ENCODE measurements at places on chromosomes 11 and 22.
A peak's percentile ranks its signal among the peaks of the same experiment; 100 is the strongest.

DNA sequence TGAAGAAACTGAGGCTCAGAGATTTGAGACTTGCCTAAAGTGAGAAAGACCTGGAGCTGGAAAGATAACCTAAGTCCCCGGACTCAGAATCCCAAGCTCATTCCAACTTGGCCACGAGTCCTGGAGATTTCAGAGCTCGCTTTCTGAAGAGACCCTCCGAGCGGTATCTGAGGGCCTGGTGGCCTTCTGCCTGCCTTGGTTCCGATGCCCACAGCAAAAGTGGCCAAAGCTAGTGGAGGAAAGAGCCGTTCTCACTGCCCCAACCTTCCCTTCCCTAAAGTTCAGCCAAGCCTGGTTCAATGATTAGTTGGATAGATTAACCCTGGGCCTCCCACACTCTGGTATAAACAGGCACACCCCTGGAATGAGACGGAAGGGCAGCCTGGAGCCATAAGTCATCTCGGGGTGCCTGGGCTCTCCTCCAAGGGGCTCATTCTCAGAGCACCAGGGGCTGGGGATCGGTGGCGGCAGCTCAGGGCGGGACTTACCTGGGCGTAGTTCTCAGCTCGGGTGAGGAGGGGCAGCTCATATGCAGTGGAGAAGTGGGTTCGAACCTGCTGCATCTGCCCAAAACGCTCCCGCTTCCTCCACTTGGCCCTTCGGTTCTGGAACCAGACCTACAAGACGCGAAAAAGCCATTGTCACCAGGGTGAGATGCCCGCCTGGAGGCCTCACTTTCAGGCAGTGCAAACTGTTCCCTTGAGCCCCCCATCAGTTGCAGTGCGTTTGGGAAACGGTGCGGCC is 42.8 kb downstream of the ALX4 start:
- no peak for DNase-seq

GRCh38 chr11:78216021-78216420 is 27.3 kb downstream of the USP35 start:
- DNase-seq = no peak

DNA sequence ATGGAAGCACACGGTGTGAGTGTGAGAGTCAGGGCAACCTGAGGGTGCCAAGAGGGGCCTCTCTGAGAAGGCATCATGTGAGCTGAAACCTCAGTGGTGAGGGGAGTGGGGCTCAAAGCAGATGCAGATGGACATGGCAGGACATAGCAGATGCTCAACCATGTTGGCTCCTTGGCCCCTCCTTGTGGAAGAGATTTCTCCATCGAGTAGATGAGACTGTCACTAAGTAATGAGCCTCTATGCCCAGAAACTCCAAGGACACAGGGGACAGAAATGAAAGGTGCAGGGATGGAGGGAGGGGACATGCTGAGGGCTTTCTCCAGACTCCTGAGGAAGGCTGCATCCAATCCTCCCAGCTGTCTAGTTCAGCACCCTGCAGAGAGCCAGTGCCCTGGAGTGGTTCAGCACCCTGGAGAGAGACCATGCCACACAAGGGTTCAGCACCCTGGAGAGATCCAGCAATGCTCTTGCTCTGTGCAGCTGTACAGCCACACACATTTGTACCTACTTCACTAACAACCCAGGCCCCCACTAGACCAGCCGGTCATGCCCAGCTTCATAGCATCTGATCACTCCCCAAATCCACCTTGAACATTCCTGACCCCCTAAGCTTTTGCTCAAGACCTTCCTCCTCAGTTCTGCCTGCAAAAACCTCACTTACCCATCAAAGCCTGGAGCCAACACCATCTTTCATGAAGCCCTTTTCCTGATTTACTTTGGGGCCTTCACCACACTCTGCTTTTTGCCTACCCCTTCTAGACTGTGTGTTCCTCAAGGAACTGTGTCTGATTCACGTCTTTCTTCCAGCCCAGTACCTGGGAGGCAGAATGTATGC is 252.0 kb downstream of the CTTN start:
- peak; percentile 13 for DNase-seq

GRCh38 chr11:124898263-124898680 is 607 bp upstream of the ROBO4 start:
- no peak for DNase-seq

GRCh38 chr11:130197386-130198035 is 37.9 kb downstream of the ST14 start:
- no peak for DNase-seq

DNA sequence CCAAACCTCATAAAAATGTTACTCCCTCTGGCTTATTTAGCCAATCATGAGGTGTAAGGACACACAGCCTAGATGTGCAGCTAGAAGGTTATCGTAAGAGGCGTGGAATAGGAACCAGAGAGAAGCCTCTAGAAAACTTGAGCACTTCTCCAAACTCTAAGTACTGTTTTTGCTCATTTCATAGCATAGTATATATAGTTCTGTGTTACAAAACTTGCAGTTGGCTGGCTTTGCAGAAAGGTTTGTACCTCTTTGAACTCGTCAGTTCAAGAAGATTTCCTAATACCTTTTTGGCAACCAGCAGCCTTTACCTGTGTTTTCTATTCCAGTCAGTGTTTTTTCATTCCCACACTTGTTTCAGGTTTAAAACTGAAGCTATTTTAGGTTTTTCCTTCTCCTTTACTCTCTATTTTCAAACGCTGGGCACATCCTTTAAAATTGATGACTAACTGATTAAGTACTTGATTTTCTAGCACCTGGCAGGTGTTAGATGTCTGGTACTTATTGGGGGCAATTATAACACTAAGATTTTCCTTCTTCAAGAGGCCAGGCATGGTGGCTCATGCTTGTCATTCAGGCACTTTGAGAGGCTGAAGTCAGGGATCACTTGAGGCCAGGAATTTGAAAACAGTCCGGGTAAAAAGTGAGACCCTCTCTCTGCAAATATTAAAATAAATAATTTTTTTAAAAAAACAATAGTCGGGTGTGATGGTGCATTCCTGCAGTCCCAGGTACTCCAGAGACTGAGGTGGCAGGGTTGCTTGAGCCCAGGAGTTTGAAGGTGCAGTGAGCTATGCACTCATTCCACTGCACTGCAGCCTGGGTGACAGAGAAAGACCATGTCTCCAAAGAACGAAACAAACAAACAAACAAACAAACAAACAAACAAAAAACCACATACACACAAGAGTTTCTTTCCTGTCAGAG is 125.2 kb downstream of the LRRC4C start:
- no peak for DNase-seq

GRCh38 chr22:36344106-36344827 is 43.5 kb downstream of the MYH9 start:
- no peak for DNase-seq

DNA sequence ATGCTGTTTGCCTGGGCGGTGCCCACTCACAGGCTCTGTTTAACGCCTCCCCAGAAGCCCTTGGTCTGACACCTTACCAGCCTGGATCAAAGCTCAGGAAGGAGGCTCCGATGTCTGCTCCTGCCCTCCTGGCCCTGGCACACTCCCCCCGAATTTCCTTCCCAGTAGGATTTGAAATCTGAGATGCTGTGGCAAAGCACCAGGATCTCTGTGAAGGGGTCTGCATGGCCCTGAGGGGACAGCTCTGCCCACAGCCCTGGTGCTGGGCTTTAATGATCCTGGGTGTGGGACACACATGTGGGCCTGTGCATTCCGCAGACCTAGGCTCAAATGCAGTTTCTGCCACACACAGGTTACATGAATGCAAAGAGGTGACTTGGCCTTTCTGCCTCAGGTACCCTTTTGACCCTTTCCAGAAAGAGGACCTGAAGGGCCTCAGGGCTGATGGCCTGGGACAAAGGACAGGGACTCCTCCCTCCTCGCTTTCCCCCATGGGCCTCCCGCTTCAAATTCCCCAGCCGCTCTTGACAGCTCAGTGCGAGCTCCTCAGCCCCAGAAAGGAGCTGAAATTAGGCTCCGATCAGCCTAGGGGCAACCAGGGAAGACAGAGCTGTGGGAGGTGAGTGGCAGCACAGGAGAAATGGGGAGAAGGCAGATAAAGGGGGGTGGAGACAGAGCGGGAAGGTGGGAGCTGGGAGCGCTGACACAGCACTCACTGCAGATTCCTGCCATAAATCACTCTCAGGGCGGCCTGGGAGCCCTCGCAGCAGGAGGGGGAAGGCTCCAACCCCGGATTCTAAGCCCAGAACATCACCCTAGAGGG is 41.3 kb downstream of the TRIM29 start:
- no peak for DNase-seq

GRCh38 chr11:72179049-72179803 is 12.7 kb upstream of the FOLR1 start:
- no peak for DNase-seq

- DNase-seq = no peak
These were observed 2.3 kb downstream of the OR51G1 start for GRCh38 chr11:4921796-4922195.

GRCh38 chr11:113773092-113773415 is 438 bp downstream of the ZW10 start:
- DNase-seq = no peak

- no peak for DNase-seq
These were observed 12.7 kb downstream of the MYO18B start for GRCh38 chr22:25754527-25755202.

DNA sequence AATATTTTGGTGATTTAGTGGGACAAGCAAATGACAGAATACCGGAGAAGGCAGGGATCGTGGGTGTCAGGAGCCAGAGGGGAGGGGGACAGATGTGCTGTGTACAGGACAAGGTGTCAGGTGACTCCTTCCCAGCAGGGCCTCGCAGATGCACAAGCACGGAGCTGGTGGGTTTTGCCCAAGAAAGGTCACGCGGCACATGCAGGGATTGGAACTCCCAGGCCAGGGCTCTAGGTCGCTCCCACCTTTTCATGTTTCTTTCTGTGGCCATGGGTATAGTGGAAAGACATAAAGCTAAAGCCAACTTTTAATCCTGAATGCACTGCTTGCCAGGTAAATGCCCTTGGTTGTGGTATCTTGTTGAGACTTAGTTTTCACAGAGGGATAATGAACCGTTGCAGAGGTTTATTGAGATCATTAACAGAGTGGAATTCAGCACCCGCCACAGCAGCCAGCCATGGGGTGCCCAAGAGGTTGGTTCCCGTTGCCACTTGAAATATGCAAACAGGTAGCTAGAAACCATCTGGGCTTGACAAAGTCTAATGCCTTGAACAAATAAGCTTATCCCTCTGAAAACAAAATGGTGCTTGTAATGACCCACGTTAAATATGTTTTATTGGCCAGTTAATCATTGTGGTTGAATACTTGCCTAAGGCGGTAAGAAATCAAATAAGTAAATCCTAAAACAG is 10.1 kb downstream of the C22orf23 start:
- no peak for DNase-seq

DNA sequence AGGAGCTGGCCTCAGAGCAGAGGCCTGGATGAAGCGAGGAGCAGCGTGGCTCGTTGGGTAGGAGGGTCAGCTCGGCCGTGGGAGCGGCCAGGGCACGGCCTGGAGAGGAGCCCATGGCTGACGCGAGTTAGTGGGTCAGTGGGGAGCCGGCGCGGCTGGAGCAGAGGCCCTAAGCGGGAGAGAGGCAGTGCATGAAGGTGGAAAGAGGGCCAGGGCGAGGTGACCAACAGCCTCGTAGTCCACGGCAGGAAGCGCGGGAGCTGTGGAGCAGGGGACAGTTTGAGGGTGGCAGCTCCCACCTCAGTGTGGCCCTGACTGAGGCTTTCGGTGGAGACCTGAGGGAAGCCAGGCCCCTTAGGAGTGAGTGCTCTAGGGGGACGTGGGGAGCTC is 24.1 kb downstream of the DCPS start:
- DNase-seq = no peak

GRCh38 chr22:48884324-48884723 is 943.3 kb downstream of the BRD1 start:
- no peak for DNase-seq

DNA sequence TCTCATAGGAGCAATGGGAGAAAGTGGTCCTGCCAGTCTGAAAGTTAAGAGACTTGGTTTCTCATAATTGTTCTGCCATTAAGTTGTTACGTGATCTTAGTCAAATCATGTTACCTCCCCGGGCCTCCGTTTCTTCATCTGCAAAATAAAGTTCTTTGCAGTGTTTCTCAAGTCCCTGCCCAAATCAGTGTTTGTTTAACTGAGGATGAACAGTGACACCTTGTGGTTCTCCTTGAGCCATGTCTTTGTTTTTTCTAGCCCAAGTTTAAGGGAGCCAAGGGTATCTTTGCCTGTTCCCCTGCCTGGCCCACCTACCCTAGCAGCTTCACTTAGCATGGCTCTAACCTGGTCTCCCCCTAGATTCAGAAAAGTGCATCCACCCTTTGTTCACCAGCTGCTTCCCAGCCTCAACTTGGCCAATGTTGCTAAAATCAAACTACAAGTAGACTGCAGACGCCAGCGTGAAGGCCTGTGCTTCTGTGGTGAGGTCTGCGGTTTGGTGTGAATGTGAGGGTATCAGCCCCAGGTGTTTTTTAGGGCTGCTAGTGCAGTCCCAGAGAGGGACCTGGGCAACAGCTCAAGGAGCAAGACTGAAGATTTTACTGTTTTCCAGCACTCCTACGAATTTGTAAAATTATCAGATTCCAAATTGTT is 35.5 kb downstream of the FZD4 start:
- no peak for DNase-seq

DNA sequence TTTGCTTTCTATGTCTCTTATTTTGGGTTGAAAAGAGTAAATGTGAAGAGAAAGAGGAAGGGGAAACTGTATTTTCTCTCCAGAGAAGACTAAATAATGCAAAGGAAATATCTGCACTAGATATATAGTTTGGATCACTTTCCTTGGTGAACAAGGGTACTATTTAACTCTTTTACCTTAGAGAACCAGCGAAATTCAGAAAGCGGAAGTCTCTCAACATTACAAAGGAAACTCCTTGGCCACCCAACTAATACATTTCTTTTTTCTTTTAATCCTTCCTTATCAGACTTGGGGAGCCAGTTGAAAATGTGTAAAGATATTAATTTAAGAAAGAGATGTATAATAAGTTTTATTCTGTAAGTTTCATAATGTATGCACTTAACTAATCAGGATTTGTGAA is 64.2 kb downstream of the SESN3 start:
- DNase-seq = no peak

DNA sequence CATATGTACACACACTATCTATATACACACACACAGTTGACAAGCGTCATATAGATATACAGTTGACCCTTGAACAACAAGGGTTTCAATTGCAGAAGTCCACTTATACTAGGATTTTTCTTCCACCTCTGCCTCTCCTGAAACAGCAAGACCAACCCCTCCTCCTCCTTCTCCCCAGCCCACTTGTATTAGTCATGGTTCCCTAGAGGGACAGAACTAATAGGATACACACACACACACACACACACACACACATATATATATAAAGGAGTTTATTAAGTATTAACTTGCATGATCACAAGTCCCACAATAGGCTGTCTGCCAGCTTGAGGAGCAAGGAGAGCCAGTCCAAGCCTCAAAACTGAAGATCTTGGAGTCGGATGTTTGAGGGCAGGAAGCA is 92.9 kb downstream of the DHCR7 start:
- no peak for DNase-seq

DNA sequence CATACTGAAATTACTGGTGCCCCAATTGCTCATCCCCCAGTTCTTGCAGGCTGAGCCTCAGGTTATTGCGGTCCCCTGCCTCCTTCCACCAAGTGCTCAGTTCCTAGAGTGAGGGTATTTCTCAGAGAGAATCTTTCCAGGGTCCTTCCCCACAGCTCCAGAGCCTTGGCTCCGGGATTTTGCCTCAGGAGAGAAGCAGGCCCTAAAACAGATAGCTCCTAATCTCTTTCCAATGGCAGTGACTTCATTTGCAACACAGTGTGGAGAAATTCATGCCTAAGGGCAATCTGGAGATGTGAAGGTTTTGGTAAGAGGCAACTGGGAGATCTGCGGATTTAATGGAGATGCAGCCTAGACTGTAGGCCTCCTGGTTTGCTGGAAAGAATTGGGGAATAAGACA is 2.9 kb downstream of the NF2 start:
- DNase-seq = no peak

All from stimulated activated CD4-positive, alpha-beta T cell treated with anti-CD3 and anti-CD28 coated beads, Interleukin-1b, Interleukin-23, amount 100 ng/mL, for 24 hours (primary cell).